ENCODE measurements at places on chromosomes 2 and 18.

- no peak for DNase-seq
These were observed 40.5 kb downstream of the INO80C start for GRCh38 chr18:35457140-35457704.

DNA sequence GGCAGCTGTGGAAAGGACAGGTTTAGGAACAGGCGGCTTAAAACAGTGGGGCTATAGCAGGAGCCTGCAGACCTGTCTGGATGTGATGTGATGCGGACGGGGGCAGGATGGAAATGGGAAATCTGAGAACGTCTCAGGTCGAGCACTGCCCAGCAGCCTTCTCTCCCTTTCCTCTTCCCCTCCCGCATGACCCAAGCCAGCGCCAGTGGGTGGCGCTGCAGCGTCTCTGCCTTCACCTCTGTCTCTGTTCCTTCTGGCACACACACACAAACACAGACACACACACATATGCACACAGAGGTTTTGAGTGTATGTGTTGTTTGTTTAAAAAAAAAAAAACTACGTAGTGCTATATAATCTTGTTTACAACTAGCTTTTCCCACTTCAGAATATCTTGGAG is 82.0 kb upstream of the SLC66A3 start:
- peak; percentile 12 for DNase-seq

GRCh38 chr2:99692785-99693184 is 203.0 kb upstream of the REV1 start:
- no peak for DNase-seq

DNA sequence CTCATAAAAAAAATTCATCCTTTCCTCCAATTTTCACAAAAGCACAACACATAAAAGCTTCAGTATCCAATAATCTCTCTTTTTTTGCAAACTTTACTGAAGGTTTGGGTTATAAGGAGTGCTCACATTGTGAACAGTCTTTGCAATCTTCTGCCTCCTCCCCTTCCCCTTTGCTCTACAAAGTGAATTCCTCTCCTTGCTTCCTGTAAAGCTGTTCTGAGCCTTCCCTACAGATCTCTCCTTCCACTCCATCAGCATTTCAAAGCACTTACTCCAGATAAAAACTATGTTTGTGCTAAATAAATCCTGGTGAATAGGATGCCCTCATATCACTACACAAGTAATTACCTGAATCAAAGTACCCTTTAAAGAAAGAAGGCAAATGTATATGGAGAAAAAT is 4.6 kb upstream of the PDK1 start:
- no peak for DNase-seq

DNA sequence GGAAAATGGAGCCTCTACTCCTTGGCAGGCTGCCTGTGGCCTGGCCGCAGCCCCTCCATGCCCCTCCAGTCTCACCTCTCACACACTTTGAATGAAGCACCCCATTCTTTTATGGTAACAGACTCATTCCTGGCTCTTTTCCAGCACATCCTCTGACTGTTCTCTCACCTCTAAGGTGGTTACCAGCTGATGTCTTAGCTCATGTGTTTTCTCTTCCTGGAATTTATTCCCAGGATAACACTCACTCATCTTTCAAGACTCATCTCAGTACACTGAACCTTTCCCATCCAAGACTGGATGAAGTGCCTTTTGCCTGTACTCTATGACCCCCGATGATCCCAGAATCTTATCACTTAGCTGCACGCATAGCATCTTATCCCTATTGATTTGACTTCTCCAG is 50.6 kb downstream of the SLC9A4 start:
- no peak for DNase-seq

- no peak for DNase-seq
These were observed 5.0 kb downstream of the BOK start for GRCh38 chr2:241563571-241563980.

GRCh38 chr2:219611866-219612576 is 14.4 kb downstream of the STK11IP start:
- no peak for DNase-seq

DNA sequence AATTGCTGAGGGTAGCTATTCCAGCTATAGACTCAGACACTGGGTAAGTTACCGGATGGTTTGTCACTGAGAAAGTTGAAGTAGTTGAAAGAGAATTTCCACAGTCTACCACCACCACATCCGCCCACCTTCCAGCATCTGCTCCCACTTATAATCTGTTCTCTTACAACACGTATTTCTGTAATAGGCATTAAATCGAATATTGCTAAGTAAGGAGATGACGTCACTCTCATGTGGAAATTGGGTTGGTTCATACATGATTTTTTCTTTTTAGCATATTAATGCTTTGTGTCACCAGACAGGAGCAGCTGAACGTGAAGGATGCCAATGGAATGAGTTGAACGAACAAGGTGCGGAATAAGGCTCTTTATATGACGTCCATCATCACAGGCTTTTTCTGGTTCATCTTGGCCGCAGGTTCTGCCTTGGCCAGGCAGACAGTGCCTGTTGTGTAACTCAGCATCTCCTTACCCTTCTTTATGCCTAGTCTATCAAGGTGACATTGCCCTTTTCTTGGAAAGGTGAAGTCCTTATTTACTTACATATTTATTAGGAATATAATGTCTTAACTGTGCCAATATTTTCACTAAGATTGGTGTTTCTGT is 45.9 kb downstream of the THUMPD2 start:
- no peak for DNase-seq

- no peak for DNase-seq
These were observed 163.8 kb downstream of the SETBP1 start for GRCh38 chr18:44844486-44844885.

GRCh38 chr2:227990937-227991336 is 119.5 kb downstream of the DAW1 start:
- no peak for DNase-seq

Measured in brain microvascular endothelial cell (primary cell).